ENCODE measurements at places on chromosomes 2 and 18.

DNA sequence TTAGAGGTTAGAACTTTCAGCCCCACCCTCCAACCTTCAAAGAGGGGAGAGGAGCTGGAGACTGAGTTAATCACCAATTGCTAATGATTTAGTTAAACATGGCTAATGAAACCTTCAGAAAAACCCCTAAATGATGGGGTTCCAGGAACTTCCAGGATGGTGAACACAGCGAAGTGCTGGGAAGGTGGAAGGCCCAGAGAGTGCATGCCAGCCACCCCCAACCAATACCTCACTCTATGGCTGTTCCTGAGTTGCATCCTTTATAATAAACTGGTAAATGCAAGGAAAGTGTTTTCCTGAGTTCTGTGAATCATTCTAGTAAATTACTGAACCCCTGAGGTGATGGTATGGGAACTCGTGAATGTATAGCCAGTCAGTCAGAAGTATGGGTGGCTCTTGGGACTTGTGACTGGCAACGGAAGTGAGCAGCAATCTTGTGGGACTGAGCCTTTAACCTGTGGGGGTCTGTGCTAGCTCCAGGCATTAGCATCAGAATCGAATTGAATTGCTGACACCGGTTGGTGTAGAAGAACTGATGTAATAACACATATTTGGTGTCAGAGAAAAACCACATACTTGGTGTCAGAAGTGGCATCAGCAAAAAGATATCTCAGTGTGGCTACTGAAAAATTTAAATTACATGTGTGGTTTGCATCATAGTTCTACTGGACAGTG is 37.4 kb downstream of the NPHP1 start:
- no peak for DNase-seq

- DNase-seq: no peak
Observed at GRCh38 chr2:16852651-16853050, 187.0 kb upstream of the CYRIA start.

DNA sequence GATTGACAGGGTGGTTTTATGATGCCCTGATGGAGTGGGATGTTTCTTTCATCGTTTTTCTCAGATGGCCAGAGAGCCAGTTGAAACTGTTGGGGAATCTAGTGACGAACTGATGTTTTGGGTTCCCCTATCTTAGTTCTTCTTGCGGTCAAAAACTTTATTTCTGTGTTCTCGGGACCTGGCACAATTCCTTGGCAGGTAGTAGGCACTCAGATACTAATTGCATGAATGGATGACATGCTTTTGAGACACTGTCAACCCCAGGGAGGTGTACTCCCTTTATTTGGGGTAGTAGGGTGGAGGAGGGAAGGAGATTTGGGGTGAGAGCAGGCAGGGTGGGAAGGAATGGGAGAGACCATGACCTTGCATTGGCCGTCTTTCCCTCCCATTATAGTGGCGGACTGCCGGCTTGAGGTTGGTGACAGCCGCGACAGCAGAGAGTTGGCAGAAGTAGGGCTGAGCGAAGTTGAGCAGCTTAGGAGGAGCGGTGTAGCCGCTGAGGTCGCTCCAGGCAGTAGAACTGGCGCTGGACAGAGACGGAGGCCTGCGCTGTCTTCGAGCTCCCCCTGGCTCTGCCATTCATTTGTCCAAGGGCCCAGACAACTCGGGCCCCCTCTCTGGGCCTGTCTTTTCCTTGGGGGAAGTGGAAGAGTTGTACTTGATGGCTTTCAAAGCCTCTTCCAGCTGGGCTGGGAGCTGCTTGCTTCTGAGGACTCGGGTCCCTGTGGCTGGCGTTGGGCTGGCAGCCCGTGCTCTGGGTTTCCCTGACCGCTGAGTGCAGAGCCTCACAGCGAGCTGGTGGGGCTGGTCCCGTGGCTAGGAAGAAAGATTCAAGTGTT is 2.6 kb downstream of the TET3 start:
- DNase-seq: peak; percentile 79

DNA sequence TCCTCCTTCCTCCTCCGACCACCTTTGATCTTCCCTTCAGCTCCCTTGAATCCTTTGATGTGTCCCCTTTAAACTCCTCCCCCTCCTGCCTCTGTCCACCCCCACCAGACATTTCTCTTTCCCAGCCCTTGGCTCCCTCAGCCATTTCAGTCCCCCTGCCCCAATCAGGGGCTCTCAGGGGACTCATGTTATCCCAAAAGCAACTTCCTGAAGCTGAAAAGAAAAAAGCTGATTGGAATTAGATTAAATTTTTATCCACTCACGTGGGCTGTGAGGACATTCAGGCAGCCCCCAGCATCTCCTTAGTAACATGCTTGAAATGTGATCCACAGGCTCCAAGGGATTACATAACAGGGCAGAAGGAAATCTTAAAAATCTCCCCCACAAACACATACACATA is 81.3 kb downstream of the NEURL3 start:
- no peak for DNase-seq

- DNase-seq: no peak
Observed at GRCh38 chr2:169900686-169901085, 73.4 kb downstream of the UBR3 start.

DNA sequence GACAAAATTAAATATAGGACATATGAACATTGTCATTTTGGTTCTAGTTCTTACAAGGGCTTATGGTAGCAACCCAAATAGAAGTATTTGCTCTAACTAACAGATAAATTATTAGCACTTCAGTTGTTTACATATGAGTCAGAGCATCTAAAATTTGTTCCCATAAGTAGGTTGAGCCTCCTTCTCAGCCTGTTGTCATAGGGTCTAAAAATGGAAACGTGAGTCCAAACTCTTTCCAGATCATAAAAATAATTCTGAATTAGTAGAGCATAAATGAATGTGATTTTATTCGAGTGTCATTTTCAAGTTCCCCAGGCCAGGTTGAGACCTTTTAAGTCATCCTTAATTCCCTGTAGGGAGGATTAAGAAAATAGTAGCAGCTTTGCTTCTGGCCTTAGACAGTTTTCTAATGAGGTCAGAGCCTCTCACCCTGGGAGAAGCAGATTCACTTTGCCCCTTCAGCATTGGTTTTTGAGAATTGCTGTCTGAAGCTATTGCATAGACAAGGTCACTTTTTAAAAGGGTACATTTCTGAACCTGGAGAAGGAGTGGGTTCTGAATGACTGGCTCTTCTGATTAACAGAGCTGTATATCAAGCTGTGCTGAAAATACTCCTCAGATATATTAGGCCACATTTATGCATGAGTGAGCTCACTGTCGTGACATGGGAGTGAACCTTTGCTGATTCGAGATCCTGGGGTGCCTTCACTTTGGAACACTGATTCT is 164.3 kb downstream of the NEDD4L start:
- DNase-seq: no peak

DNA sequence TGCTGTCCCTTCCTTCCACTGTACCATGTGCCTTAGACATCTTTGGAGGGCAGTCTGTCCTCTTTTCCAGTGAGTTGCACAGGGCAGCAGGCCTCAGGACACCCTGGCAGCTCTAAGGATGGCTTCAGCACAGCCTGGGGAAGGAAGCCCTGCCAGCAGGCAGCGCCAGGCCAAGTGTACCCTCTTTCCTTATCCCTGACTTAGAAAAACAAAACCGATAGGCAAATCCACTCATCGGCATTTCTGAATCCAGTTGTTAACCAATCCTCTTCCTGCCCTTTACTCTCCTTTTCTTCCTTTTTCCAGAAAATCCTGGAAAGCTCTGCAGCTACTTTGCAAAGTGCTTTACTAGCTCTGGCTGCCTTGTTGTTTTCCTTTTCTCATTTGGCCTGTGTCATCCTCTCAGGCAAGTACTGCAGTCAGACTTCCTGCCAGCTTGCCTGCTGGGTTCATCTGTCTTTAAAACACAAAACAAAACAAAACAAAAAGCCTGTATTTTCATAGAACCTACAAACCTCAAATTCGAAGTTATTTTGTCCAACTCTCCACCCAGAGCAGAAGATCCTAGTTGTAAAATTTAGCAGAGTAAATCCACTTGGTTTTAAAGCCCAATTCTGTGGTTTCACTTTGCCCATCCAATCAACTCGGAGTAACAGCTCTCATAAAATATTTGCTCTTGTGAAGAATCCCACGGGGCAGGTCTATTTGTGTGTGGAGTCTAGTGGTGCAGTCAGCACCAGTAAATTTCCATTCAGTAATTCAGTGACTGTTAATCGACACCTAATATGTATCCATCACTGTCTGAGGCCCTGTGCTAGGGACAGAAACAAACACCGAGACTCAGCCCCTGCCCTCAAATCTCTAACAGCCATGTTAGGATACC is 45.2 kb downstream of the PCBP1 start:
- peak; percentile 77 for DNase-seq

GRCh38 chr2:225002656-225003045 is 39.6 kb downstream of the DOCK10 start:
- DNase-seq: peak; percentile 69

- no peak for DNase-seq
Observed at GRCh38 chr2:127932199-127932876, 46.6 kb upstream of the AMMECR1L start.

DNA sequence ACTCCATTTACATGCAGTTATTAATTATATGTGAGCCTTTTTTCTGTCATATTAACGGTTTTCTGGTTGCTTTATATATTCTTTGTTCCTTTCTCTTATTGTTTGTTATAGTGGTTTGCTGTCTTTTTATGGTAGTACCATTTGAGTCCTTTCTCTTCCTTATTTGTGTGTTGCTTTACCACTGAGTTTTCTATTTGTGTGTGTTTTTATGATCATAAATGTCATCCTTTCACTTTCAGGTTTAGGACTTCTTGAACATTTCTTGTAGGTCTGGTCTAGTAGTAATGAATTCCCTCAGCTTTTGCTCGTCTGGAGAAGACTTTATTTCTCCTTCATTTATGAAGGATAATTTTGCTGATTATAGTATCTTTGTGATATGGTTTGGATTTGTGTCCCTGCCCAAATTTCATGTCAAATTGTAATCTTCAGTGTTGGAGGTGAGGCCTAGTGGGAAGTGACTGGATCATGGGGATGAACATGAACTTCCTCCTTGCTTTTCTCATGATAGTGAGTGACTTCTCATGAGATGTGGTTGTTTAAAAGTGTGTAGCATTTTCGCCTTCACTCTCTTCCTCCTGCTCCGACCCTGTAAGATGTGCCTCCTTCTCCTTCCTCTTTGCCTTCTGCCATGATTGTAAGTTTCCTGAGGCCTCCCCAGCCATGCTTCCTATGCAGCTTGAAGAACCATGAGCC is 11.5 kb downstream of the GCC2 start:
- no peak for DNase-seq

DNA sequence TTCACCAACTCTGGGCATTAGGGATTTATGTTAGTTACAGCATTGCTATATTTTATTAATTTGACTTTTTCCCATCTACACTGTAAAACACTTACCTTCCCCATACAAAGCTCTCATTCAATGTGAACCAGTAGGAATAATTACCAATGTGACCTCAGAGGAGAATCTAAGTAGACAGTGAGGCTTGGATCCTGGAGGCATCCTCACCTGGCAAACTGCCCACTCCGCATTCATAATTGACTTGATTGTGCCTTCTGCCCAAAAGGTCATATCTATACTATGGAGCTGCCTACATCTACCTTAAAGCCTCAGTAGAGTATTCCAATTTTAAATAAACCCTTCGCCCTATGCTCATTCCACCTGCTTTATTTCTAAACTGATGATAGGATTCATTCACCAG is 45.4 kb upstream of the SCN1A start:
- no peak for DNase-seq

- no peak for DNase-seq
Observed at GRCh38 chr2:210363261-210363660, 48.3 kb upstream of the MYL1 start.

DNA sequence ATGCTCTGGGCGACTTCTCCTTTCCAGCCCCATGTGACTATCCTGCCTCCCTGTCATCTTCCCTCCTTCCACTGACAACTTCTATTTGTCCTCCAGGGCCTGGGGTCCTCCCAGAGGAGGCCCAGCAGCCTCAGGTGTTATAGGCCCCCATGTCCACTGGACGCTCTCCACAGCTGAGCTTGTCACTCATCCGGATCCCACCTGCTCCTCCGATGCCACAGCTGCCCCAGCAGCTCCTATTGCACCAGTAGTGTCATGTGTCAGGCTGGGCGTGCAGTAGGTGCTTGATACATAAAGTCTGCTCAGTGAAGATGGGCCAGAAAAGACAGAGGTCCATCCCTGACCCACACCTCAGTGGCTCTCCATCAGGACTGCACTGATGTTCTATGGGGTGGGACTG is 305.7 kb upstream of the MYT1L start:
- no peak for DNase-seq

GRCh38 chr2:113755835-113756354 is 547 bp downstream of the SLC35F5 start:
- no peak for DNase-seq

- DNase-seq: no peak
Observed at GRCh38 chr2:55049821-55050099, 491 bp downstream of the RTN4 start.

DNA sequence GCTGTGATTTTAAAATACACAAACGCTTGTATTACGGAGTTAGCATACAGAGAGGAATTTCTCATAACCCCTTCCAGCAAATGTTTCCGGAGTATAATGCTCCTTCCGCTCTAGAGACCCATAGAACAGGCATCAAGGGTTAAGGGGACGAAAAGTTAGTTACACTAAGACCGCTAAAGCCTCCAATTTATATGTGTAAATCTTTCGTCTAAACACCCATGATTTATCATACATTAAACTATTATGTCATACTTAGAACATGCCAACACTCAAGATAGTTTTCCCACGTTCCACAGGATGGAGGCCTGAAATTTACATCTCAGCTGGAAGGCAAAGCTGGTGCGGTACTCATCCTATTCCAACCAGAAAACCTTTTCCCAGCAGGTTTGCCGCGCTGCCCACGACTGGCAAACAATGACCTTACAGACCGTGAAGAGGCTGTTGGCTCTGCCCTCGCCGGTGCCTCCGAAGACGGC is 650 bp downstream of the ORMDL1 start:
- no peak for DNase-seq

DNA sequence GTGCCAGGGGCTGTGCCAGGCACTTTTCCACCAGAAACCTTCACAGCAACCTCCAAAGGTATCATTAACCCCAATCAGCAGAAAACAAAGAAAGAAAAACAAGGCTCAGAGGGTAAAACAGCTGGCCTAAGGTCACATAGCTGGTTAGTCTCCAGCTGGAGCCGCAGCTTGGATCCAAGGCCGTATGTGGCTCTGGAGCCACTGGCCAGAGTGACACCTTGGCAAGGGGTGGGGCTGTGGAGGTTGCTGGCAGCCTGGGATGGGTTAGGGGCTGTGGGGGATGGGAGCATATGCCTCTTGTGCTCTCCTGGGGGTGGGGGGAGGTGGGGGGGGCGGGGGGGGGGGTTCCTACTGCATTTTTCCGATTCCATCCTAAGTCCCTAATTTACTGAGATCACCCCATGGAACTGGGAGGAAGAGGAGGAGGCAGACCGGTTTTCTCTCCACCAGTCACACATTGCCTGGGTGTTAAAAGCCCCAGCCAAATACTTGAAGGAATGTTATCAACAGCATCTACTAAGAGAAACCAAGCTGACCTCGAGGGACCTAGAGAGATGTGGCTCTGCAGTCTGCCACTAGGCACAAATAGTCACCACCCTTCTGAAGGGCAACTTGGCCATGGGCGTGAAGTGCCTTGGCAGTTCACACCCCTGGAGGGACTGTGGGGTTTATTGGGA is 8.0 kb downstream of the HAAO start:
- no peak for DNase-seq

GRCh38 chr2:7841751-7842150 is 840.1 kb upstream of the ID2 start:
- no peak for DNase-seq

Data from activated effector memory CD4-positive, alpha-beta T cell treated with anti-CD3 and anti-CD28 coated beads, Interleukin-2, amount 50 U/mL, for 16 hours (primary cell).